ENCODE measurements at places on chromosomes 4 and X.

DNA sequence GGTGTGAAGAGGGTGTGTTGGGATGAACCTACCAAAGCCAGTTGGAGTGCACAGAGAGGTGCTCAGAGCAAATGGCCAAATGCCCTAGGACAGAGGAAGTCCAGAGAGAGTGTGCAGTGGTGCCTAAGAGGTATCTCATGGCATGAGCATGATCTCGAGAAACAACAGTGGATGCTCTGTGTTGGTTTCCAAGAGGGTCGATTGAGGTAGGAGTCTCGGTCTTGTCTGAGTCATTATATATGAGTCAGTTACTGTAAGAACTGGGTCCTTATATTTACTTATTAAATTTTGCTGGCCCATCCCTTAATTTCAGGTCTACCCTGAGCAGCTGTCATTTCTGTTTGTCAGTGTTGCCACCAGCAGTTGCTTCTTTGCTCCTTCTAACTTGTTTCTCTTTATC, 86.6 kb upstream of the TMEM150C start:
- DNase-seq, result no peak

- DNase-seq, result no peak
Measured at GRCh38 chrX:45200741-45201234, at the start of gene DIPK2B. DIPK2B (minus strand) TSS chrX:45200876; CDS start chrX:45200826, 50 bp downstream.

DNA sequence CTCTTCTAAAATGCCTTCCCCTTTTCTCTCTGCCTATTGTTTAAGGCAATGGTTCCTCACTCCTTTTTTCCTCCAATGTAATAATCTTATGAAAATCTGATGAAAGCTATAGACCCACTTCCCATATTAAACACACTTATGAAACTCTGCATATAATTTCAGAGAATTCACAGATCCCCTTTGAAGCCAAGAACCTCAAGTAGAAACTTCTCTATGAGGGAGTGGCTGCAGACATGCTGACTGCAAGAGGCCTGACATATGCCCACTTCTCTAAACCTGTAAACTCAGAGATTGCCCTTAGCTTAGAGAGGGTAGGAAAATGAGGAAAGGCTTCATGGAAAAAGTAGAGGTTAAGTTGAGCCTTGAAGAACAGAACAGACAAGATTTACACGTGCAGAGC, 37.6 kb downstream of the TAB3 start:
- no peak for DNase-seq

DNA sequence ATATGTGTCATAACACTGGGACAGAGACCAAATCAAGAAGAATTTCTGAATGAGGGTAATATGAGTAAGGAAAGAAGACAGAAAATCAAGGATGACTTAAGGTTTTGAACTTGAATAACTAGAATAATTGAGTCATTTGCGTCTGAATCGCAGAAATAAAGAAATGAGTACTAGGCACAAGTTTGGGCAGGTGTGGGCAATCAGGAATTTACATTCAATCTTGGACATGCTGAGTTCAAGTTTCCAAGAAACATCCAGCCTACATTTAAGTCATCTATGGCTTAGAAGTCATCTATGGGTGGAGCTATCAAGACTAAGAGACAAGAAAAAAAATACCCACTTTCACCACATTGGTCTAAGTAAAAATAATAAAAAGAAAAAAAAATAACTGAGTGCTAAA, 30.4 kb upstream of the WDR44 start:
- DNase-seq, result no peak

DNA sequence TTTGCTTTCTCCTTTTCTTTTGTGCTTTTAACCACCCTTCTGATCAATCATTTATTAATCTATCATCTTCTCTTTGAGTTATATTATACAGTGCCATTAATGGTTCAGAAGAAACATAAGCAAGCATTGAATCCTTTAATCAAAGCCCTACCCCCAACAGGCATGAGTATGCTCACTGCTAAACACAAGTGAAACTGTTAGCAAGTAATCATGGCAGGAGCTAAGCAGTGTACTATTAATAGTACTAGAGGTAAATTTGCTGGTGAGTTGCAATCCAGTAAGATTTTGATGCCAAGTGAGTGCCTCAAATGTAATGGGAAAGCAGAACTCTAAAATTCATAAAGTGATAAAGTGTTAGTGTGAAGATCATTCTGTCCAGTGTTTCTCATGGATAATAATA, 57.2 kb downstream of the FNIP2 start:
- DNase-seq, result no peak

DNA sequence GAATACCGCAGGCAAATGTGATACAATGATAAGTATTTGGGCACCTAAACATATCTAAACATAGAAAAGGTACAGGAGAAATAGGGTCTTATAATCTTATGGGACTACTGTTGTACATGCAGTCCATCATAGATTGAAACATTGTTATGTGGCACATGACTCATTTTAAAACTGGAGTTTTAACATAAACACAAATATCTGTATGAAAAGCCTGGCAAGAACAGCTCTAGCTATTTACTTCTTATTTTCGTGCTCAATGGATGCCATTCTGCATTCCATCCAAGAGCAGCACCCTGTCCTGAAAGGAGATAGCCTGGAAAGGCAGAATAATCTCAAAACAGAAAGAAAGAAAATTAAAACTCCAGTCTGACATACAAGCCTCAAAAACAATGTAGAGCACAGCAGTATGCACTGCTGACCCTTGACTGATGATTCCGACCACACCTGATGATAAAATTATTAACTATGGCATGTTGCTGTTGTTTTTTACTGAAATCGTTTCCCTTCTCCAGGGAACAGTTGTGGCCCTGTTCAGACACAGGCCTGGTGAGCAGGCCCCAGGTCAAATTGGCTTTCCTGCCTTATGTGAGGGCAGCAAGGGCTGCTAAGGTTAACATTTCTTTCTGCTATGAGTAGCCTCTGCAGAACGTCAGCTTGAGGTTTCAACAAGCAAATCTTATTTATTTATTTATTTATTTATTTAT, 152.7 kb downstream of the APBB2 start:
- DNase-seq, result no peak

DNA sequence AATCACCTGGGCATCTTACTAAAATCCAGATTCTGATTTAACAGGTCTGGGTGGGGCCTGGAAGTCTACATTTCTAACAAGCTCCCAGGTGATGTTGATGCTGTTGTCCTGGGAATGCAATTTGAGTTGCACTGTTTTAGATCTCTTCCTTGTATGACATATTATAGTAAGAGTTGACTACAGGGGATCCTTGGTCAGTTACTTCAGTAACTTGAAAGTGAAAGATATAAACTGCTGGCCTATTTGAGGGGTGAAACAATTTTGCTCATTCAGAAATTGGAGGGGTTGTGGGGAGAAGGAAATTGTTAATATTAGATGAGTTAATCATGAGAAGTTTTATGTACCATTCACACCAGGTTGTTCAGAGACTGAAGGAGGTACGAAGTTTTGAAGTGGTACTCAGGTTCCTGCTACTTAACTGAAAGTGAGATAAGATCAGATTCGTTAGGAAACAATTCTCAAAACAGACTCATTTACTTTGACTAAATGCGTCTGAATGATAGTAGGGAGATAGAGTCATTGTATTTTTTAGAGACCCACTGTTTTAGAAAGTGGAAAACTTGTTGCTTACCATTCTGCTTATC, 12.5 kb downstream of the SH2D1A start:
- DNase-seq, result no peak

DNA sequence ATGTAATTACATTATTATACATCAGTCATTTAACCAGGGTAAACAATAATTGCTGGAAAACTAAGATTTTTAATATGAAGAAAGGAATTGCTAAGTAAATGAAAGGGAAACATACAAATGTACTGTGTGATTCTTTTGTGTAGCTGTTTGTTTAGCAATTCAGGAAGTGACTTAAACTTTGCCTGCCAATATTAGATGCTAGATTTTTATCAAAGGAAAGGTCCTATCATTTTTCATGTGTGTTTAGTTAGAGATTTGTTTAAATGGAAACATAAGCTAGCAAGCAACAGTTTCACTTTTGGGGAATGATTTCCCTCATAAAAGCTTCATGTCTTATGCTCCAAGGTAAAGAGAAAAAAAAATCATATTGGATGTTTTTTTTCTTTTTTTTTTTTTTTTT, 95.1 kb upstream of the LIMCH1 start:
- no peak for DNase-seq

DNA sequence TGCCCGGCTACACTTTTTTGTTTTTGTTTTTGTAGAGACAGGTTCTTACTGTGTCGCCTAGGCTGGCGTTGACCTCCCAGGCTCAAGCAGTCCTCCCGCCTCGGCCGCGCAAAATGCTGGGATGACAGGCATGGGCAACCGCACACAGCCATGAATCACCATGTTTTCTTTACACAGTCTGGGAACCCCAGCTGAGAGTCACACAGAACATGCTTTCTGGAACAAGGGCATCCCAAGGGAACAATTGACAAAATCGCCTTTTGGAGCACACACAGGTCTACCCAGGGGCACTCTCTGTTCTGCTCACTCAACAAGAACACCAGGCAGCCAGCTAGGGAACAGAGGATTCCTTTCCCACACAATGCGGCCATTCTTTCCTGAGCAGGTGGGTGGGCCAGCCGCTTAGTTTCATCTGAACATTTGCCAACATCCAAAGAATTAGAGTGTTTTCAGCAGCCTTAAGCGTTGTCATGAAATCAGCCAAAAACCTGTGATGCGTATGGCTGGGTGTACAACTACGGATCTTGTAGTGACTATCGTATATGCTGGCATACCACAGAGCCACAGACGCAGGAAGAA, 15.7 kb downstream of the PRKX start:
- DNase-seq, result no peak

DNA sequence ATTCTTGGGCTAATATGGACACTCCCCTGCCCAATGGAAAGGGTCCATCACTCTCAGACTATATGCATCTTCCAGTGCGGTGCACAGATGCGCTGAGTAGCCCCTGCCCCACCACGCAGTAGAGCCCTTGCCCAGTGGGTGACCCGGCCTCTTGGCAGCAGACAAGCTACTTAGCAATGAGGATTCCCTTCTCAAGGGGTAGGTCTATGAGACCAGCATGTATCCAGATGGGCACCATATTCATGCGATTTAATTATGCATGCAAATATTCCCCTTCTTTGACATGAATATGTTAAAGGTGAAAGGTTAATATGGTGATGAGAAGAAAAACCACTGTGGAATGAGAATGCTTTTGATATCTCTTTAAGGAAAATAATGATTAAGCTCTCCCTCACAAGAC, 77.7 kb downstream of the ZNF827 start:
- no peak for DNase-seq

DNA sequence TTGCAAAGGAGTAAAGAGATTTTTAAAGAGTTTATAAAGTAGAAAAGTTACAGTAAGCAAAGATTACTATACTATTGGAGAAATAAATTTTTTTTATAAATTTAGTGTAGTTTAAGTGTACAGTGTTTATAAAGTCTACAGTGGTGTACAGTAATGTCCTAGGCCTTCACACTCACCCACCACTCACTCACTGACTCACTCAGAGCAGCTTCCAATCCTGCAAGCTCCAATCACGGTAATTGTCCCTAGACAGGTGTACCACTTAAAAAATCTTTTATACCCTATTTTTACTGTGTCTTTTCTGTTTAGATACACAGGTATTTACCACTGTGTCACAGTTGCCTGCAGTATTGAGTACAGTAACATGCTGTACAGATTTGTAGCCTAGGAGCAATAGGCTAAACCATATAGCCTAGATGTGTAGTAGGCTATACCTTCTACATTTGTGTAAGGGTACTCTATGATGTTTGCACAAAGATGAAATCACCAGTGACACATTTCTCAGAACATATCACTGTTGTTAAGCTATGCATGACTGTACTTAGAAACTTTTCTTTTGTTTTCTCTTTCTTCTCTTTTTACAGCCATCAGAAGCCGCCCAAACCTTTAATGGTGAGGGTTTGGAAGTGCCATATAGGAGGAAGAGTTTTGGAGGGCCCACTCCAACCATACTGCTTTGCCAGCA, 11.8 kb upstream of the SH3RF1 start:
- no peak for DNase-seq

- no peak for DNase-seq
Measured at GRCh38 chr4:51851090-51851936, 8.4 kb downstream of the DCUN1D4 start.

DNA sequence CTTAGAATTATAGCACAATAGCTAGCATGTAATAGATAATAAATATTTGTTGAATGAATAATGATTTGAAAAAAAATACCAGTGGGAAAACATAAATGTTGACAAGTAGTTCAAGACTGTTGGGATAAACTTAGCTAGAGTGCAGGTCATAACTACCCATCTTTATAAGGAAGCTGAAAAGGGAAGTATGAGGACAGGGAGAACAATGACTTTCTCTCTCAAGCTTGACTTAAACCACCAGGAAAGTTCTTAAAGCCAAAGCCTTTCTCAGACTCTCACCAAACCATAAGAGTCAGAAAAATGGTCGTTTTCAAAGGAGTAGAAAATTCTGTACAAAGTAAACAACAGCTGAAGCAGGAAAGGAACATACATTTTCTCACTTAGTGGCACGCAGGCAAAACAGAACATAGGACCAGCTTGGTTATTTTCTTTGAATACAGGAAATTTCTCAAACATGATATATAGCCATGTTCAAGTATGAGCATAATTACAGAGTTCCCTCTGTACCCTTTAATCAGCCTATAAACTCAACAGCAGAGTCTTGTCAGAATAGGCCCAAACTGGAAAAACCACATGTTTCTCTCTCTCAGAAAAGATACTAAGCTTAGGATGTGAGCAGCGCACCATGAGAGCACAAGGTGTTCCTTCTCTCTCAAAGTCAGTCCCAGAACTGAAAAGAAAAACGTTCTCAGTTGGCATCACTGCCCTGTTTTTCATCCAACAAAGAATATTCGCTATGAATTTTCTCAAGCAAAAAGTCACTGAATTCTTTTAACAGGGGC, 28.7 kb downstream of the MAPK10 start:
- no peak for DNase-seq

GRCh38 chr4:144732584-144733428, 86.8 kb downstream of the HHIP start:
- DNase-seq, result no peak

DNA sequence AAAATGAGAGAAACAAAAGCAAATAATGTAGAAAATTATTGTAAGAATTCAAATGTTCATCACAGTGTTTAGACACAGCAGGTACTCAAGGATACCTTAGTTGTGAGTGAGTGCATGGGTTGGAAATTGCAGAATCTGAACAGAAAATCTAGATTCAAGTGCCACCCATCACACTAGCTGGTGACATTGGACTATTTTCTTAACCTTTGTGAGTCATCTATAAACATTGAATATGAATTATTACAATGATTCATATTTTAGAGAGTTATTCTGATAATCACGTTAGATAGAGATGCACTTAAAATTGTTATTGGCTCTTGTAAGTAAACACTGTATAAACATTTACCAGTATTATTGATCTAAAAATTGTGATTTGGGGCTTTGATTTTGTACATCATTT, 1113.1 kb downstream of the STIM2 start:
- DNase-seq, result no peak
